ENCODE measurements at places on chromosomes 16 and 17.

GRCh38 chr17:38557396-38557795 is 48.4 kb downstream of the SRCIN1 start:
- no peak for DNase-seq

GRCh38 chr17:81414756-81415516 is 19.7 kb downstream of the BAHCC1 start:
- DNase-seq, result peak; percentile 71

DNA sequence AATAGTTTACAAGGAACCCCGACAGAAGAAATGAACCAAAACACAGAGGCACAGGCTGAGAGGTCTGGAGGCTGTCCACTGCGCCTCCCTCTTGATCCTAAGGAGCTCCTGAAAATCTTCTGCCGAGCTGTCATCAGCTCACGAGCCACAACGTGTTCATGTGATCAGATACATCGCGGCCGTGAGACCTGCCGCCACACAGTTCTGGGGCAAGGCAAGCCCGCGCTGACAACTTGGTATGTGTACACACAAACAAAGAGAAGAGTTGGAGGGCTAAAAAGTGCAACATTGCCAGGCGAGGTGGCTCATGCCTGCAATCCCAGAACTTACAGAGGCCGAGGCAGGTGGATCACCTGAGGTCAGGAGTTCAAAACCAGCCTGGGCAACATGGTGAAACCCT is 7.6 kb downstream of the EXOC7 start:
- DNase-seq, result no peak

GRCh38 chr17:82670661-82671450 is 22.6 kb upstream of the WDR45B start:
- no peak for DNase-seq

DNA sequence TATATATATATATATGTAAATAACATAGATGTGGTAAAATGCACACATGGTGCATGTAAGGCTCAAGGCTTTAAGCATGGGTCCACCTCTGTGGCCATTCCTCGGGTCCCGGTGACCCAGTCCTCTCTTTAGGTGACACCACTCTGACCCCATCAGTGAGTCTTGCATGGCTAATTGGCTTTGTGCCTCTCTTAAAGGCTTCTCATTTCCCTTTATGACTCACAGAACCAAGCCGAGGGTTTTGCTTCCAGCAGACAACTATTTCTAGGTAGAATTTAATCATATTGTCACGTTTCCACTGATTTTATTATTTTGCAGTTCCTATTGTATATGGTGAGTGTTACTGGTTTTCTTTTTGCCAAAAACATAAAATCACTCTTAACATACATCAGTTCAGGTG is 59.7 kb downstream of the PLCG2 start:
- no peak for DNase-seq

GRCh38 chr16:57091200-57091974 is 996 bp upstream of the CPNE2 start:
- DNase-seq, result no peak
